ENCODE measurements at places on chromosomes 3 and 15.

- DNase-seq = no peak
Measured at GRCh38 chr15:49242820-49243219, 72.8 kb downstream of the GALK2 start.

DNA sequence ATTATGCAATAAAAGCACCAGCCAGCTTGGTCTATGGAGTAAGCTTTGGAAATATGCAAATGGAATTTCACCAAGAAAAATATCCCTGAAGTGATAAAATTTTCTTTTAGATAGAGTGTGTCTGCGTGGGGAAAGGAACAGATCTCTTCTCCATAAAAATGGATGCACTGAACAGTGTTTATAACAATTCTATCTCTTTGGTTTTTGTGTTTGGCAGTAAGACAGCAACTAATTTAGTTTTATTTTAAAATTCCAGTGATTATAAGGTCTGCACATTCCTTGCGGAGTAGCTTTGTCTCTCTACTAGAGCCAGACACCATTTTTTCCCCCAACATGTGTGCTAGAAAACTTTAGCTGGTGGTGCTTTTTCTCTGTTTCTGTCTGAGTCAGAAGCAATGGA lies 712.4 kb downstream of the GRM7 start:
- DNase-seq = no peak

DNA sequence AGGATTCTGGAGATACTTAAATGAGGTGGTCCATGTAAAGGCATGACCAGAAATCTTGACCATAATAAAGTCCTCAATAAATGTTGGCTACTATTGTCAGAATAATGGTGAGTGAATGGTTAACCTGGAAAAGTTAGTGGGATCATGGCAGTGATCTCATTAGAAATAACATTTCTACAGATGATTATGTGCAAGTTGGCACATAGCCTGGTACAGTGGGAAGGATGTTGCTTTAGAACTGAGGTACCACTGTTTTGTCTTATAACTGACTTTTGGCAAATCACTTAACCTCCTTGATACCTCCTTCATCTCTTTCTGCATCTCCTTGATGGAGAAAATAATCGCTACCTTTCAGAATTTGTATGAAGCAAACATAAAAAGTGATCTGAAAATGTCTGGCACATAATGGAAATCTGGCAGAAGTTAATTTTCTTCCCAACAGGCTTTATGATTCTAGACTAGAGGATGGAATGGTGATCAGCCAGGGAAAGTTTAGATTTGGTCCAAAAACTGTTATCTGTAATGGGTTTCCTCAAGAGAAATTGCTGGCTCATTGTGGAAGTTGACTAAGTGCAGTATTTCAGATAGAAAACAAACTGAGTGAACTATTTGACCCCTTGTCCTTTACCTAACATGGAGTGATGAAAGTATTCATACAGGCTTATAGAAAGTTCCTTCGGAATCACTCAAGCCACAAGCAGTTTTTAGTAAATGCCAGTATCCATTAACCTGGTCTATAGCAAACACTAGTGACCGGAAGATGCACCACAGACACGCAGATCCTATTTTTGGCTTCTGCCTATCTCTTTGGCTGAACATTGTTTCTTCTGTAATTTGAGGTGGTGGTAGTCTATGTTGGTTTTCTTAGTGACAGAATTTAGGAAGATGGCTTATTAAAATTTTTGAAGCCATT lies 449.6 kb upstream of the TGFBR2 start:
- no peak for DNase-seq

- no peak for DNase-seq
Measured at GRCh38 chr3:36736301-36736700, 28.1 kb downstream of the DCLK3 start.

DNA sequence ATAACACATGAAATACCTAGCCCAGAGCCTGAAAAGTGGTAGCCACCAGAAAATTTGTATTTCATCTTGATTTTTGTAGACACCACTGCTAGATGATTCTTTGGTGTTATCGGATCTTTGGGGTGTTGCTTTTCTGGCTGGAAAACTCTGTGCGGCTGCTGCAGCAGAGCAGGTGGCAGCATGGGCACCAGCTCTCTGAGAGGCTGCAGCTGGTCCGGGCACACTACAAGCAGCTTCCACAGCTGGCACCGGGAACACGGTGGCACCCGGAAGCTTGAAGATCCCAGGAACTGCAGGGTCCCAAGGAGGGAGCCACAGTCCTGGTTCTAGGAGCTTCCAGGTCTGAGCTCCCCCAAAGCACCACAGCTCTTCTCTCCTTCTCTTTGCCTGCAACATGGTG lies 211.7 kb upstream of the MLF1 start:
- no peak for DNase-seq

GRCh38 chr3:13075986-13076654 lies 2.9 kb upstream of the IQSEC1 start:
- DNase-seq = no peak

- DNase-seq = no peak
Measured at GRCh38 chr15:52651114-52651513, 28.1 kb downstream of the ATOSA start.

- DNase-seq = no peak
Measured at GRCh38 chr3:51388286-51389029, 2.6 kb upstream of the RBM15B start.

- DNase-seq = peak; percentile 99
Measured at GRCh38 chr3:4977001-4977852, 2.0 kb upstream of the BHLHE40 start.

DNA sequence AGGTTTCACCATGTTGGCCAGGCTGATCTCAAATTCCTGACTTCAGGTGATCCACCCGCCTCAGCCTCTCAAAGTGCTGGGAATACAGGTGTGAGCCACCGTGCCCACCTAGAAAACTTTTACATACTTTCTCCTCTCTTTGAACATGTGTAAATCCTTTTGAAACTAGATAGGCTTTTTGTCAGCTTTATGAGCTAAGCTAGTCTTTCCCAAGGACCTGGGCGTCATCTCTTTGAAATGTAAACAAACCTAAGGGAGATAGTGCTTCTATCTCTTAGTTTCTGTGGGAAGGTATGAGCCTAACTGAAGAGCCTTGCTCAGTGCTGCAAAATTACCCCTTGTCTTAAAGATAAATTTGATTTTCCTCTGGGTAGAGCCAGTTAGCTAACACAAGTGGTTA lies 4.8 kb downstream of the CX3CR1 start:
- no peak for DNase-seq

Measured in inflammatory macrophage treated with lipopolysaccharide for 1 hour (primary cell).